ENCODE measurements at places on chromosomes 5 and 9. TPM values are rescaled to one million over a fixed set of nuclear protein-coding genes. Genes with fewer than 3 reads are reported as not detected.
A peak's percentile ranks its signal among the peaks of the same experiment; 100 is the strongest.

The PRR16 gene
- total RNA-seq: not detected

- no peak for DNase-seq
These were observed 4.6 kb upstream of the SAR1B start for GRCh38 chr5:134637116-134637721.

GRCh38 chr9:120910643-120911042 is 16.0 kb downstream of the TRAF1 start:
- DNase-seq: no peak

- no peak for DNase-seq
These were observed 9.7 kb downstream of the MRPL36 start for GRCh38 chr5:1789834-1790471.

- no peak for DNase-seq
These were observed 42.9 kb upstream of the SUB1 start for GRCh38 chr5:32542216-32543059.

- DNase-seq: no peak
These were observed 54.1 kb upstream of the CEMIP2 start for GRCh38 chr9:71822456-71822855.

- DNase-seq: no peak
These were observed 285.6 kb downstream of the FBXL7 start for GRCh38 chr5:15785531-15785981.

The SPATA31A3 gene
- not detected for total RNA-seq

DNA sequence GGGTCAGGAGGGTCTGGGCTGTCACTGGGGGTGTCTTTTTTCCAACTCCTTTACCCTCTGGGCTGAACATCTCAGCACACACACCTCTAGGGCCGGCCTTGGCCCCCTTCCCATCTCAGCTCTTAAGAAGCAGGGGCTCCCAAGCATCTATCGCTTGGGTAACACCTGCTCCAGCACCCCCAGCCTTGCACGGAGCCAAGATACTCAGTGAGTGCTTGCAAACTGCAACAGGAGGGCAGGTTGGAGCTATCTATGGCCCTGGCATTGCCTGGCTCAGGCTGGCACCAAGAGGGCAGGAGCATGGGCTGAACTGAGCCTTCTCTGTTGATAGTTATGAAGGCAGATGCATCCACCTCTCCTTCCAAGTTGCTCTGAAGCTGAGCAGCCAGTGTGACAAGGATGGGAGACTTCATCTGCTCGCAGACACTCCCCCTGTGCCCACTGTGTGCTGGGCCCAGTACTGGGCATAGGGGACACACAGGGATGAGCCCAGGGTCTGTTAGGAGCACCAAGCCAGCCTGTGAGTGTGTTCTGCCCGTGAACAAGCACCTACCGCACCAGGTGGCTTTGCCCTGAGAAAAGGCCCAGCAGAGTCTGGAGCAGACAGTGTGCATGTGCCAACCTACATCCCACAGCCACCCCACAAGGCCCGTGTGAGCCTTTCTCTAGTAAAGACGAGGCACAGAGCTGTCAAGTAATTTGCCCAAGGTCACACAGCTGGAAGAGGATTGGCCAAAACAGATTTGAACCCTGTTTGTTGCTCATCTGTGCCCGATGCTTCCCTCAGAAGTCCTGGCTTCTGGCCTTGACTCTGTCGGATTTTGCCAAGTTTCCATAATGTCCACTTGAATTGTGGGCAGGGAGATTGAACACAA is 58.2 kb downstream of the PHF2 start:
- DNase-seq: no peak

- DNase-seq: no peak
These were observed 26.2 kb upstream of the TGFBR1 start for GRCh38 chr9:99078717-99079116.

GRCh38 chr5:139946006-139946405 is 97.1 kb downstream of the NRG2 start:
- no peak for DNase-seq

- no peak for DNase-seq
These were observed 146.9 kb upstream of the MRPS30 start for GRCh38 chr5:44661851-44662250.

The STRBP gene
- total RNA-seq: 20.1 TPM

The TEX48 gene
- total RNA-seq: 0.85 TPM

DNA sequence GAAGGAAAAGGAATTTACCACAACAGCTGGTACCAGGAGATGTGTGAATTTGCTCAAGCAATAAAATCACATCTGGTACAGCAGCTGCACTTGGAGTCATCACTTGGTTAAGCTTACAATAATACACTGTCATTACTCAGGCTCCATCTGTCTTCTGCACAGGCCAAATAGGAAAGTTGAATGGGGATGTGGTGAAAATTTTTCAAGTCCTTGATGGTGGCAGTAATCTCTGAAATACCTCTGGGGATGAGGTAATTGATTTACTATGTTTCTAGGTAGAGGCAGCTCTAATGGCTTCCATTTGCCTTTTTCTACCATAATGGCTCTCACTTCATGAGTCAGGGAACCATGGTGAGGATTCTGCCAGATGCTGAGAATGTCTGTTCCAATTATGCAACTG is 206.8 kb upstream of the ATP10B start:
- no peak for DNase-seq

DNA sequence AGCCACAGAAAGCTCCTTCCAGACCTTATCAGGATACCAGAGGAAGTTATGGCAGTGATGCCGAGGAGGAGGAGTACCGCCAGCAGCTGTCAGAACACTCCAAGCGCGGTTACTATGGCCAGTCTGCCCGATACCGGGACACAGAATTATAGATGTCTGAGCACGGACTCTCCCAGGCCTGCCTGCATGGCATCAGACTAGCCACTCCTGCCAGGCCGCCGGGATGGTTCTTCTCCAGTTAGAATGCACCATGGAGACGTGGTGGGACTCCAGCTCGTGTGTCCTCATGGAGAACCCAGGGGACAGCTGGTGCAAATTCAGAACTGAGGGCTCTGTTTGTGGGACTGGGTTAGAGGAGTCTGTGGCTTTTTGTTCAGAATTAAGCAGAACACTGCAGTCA is 70.8 kb upstream of the ENTREP1 start:
- DNase-seq: no peak

DNA sequence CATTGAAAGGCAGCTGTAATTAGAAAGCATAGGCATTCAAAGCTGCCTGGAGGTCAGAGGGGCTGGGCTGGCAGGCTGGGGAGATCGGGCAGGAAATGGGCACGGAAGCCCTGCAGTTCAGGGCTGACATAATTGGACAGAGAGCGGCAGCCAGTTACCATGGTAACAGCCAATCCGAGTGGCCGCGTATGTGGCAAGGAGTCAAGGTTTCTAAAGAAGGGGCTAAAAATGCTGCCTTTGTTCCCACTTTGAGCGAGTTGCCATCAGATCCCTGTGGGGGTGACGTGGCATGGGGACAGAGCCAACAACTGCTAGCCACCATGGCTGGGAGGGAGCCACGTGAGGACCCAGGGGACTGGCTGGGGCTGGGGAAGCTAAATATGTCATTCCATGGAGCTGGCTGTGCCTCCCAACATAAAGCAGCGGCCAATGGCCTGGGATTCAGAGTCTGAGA is 44.7 kb upstream of the NDFIP1 start:
- DNase-seq: peak; percentile 13

The PCDHA13 gene
- not detected for total RNA-seq

The HRH2 gene
- 23.8 TPM for total RNA-seq

GRCh38 chr5:54457094-54457862 is 1.8 kb downstream of the HSPB3 start:
- no peak for DNase-seq

- no peak for DNase-seq
These were observed 344.5 kb downstream of the PRR16 start for GRCh38 chr5:120808606-120809005.

DNA sequence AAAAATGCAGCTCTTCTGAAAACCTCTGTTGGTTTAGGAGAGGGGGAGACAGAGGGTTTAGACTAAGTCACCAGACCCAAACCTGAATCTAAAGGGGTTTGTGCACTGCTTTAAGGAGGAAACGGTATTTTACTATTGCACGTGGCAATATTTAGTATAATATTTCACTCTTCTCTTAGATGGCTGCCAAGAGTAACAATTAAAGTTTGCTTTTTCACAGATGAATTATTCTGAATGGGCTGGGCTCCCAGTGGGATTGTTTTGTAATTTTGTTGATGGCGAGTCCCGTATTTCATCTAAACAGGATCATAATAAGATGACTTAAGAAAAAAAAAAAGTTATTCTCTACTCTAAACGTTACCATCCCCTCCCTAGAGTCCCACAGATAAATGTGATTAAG is 245.4 kb downstream of the PCSK5 start:
- no peak for DNase-seq

DNA sequence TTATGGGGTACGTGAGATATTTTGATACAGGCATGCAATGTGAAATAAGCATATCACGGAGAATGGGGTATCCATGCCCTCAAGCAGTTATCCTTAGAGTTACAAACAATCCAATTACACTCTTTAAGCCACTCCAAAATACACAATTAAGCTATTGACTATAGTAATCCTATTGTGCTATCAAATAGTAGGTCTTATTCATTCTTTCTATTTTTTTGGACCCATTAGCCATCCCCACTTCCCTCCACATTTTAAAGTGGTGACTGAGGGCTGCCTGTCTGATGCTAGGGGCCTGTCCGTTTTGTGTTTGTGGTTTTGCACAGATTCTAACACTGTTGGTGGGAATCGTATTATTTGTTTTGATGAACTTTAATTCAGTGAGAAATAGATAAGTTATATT is 129.7 kb upstream of the DHFR start:
- no peak for DNase-seq

DNA sequence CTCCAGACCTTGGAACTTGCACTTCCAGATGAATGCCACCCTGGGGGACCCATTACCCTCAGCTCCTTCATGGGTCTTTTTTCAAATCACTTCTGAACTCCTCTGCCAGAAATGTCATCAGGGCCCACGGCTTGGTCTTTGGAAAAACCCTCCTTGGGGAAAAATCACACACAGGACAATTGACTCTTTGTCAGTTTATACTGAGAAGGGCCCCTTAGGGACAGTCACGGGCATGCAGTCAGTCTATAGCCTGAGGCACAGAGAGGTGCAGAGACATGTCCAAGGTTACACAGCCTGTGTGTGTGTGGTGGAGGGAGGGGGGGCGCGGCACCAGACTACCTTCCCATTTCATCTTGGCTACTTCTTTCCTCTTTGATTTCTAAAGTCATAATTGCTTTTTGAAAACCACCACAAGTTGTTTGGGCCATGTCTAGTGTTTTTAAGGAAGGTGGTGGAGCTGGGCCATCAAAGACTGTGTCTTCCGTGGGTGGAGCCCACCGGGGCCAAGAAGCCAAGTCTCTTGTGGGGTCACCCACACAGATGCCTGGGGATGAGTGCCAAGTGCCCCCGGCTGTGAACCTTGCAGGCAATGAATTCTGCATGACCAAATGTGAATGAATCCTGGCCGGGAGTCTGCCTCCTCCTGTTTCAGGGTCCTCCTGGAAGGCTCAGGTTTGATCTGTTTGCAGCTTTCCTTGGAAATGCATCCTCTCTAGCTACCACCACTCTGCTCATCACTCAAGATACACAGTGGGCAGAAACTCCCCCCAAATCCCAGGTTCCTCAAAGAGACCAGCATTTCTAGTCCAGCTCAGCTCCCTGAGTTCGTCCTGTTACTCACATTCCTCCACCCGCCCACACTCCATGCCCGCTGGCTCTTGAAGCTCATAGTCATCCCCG is 200.1 kb upstream of the TBC1D2 start:
- DNase-seq: no peak

GRCh38 chr9:89278997-89279739 is 31.8 kb upstream of the CKS2 start:
- DNase-seq: no peak

DNA sequence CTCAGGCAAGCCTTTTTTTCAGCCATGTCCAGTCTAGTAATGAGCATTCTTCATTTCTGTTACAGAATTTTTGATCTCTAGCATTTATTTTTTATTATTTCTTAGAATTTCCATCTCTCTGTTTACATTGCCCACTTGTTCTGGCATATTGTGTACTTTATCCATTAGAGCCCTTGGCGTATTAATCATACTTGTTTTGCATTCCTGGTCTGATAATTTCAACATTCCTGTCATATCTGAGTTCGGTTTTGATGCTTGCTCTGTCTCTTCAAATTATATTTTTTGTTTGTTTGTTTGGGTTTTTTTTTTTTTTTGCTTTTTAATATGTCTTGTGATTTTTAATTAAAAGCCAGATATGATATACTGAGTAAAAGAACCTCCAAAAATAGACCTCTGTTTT is 23.0 kb upstream of the JAK2 start:
- DNase-seq: no peak

The LCP2 gene
- total RNA-seq: 291 TPM

DNA sequence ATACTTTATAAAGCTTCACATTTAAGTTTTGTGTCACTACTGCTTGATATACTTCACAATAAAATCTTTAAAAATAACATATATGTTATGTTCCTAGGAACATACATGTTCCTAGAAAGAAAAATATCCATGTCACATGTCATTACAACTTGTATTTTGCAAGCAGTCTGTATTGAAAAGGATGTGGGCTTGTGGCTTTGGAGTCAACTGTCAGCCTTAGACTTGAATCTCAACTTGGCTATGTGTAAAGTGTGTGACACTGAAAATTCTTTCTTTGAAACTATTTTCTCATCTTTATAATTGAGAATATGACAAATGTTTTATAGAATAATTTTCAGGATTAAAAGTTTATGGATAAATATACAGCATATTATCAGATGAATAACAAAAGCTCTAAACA is 273.1 kb downstream of the KIAA0825 start:
- no peak for DNase-seq

Data from naive thymus-derived CD4-positive, alpha-beta T cell (primary cell).